ENCODE measurements at places on chromosomes 11 and 22.

GRCh38 chr22:40556641-40557040, 79.9 kb downstream of the MRTFA start:
- no peak for DNase-seq

GRCh38 chr11:103851166-103851651, 185.2 kb upstream of the DDI1 start:
- DNase-seq = no peak

- no peak for DNase-seq
Measured at GRCh38 chr11:11433960-11434359, 80.9 kb upstream of the CSNK2A3 start.

DNA sequence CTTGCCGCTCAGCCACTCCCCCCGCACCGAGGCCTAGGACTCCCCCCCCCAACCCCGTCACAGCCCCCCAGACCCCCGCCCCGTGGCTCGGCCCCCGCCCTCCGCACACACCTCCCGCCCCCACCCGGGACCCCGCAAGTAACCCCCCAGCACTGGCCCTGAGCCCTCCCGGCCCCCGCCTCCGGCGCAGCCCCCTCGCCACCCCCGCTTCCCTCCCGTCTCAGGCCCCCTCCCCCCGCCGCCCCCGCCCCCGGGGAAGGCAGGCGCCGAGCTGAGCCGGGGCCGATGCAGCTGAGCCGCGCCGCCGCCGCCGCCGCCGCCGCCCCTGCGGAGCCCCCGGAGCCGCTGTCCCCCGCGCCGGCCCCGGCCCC, 1.5 kb downstream of the SHANK3 start:
- DNase-seq = no peak

GRCh38 chr11:114079511-114080065, 20.1 kb downstream of the ZBTB16 start:
- no peak for DNase-seq

- no peak for DNase-seq
Measured at GRCh38 chr22:49426618-49427266, 400.9 kb downstream of the BRD1 start.

DNA sequence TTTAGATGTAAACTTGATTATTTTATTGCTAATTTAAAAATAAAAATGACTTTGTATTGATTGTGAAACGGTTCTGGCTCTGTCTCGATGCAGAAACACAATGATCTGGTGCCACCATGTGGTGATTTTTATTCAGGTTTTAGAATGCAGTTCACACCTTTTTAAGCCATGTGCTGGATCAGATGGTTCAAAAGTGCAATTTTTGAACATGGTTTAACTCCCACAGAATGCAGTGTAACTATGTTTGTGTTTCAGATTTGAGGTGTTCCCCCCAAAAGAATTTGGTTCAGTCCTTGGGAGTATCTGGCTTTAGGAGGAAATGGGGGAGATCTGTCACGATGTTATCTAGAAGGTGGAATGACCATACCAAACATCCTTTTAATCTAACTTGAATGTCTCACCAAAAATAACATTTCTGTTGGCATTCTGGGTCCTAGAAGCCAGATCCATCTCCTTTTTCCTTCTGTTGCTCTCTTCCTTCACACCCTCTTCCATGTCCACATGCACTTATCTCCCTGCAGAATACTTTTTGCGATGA, 7.9 kb downstream of the MRPL16 start:
- no peak for DNase-seq

GRCh38 chr11:22478169-22478568, 140.0 kb downstream of the SLC17A6 start:
- DNase-seq = no peak

DNA sequence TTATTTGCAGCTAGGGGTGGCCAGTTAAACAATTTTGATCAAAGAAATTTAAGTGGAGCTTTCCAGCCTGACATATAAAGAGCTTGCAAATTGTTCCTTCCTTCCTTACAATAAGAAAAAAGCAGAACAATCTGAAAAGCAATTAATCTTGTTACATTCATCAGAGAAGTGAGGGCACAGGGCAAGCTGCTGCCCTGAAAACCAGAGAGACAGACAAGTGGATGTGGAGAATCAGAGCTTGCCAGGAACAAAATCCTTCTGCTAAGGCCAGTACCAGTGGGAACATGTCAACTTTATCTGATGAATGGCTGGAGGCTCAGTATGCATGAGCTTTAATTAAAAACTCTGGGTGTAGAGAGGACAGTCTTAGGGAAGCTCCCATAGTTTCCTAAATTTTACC, 8.8 kb downstream of the CCDC179 start:
- no peak for DNase-seq

DNA sequence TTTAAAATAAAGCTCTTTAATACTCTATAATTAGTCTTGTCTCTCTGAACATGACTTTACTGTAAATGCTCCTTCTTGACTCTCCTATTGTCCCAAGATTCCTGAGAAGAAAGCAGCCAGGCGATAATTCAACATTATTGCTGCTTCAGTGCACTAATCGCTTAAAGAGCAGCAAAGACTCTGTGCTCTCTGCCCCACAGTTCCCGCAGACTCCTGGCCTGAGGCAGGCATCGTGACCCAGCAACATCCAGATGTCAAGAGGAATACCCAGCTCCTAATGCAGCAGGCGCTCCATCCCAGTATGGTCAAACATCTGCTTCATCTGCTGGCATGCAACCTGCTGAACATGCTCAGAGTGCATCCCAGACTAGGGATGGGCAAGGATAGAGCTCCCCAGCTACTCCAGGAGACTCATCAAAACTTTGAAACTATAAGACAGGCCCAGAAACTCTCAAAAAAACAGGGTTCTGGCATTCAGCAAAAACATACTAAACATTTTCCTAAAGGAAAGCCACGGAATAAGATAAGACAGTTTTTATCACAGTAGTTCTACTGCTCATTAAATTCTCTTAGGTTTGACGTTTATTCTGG, 270.0 kb downstream of the SOX6 start:
- no peak for DNase-seq

- no peak for DNase-seq
Measured at GRCh38 chr22:32823024-32823730, 21.7 kb downstream of the TIMP3 start.

DNA sequence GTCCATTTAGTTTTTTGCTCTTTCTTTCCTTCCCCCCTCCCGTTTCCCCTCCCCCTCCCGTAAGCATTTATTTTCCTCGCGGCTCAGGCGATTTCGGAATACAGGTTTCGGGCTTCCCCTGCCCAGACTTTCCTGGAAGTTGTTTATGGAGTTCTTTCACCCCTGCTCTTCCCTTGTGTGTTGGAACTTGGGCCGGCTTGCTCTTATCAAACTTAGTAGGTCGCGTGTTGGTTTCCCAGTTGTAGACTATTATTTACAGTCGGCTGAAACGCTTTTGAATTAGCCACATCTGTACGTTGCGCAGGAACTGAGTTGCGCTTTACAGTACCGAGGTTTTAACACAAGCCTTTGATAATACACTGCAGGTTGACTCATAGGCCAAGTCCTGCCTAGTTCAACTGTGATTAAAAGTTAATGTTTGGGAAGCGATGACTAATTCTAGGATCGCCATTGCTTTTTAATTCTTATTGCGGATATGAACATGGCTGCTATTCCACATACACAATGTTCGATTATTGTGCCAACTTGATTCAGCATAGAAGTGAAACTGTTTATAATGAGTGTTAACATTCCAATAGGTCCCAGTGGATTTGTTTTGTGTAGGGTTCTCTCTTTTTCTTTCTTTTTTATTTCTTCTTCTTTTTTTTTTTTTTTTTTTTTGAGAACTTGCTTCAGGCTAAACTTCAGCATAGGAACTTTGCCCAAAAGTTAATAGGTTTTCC, 1.7 kb downstream of the YAP1 start:
- DNase-seq = no peak

DNA sequence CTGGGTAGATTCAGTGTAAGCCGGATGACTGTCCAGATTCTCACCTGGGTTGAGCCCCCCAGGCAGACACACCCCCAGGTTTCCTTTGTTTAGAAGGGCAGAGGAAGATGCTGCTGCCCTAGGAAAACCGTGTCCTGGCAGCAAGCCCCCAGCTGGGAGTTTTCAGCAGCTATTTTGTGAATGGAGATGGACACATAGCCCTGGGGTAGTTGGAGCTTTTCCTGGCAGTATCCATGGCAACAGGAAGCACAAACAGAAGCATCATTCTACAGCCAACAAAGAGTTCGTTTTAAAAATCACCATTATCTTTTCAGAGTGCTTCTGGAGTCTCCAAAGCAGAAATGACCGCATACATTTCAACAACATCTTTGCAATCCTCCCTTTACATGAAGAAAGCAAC, 245.5 kb downstream of the BRD1 start:
- no peak for DNase-seq

GRCh38 chr11:128575174-128575960, 12.0 kb downstream of the ETS1 start:
- no peak for DNase-seq

DNA sequence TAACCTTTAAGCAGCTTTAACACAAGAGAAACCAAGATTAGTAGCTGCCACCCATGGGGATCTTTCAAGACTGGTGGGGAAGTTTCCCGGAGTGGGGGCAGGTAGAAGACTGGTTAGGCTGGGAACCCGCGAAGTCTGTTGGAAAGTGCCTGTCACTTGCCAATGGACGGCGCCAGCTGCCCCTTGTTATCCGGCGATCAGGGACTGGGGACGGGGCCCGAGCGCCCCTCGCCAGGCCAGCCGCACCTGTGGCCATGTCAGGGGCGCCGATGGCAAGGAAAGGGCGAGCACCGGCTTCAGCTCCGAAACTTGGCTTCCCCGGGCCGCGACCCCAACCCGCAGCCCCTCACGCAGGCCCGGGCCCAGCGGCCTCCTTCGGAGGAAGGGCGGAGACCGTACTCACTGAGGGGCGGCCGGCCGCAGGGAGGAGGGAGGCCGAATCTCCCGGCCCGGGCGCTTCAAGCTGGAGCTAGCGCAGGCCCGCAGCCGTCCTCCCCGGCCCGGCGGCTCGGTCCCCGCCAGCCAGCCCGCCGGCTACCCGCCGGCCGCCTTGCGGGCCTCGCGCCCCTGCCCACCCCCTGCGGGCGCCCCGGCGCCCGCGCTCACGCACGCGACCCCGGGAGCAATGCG, 539 bp downstream of the EIF4ENIF1 start:
- no peak for DNase-seq

- DNase-seq = no peak
Measured at GRCh38 chr11:130908061-130908460, 8.2 kb downstream of the SNX19 start.

GRCh38 chr11:64723907-64724862, 1.2 kb upstream of the NRXN2 start:
- DNase-seq = no peak

- no peak for DNase-seq
Measured at GRCh38 chr11:61691380-61692156, 11.4 kb downstream of the DAGLA start.

DNA sequence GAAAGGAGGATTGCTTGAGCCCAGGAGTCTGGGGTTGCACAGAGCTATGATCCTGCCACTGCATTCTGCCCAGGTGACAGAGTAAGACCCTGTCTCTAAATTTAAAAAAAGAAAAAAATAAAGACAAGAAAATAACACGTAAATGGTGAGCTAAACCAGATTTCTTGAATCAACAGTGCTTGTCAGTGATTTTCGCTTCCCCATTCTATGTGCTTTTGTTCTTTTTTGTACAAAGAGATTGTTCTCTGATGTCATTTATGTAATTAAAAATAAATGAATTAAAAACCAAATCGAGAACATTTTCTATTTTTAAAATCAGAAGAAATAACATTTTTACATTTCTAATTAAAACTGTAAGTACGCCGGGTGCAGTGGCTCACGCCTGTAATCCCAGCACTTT, 19.8 kb upstream of the SLC29A2 start:
- DNase-seq = no peak

DNA sequence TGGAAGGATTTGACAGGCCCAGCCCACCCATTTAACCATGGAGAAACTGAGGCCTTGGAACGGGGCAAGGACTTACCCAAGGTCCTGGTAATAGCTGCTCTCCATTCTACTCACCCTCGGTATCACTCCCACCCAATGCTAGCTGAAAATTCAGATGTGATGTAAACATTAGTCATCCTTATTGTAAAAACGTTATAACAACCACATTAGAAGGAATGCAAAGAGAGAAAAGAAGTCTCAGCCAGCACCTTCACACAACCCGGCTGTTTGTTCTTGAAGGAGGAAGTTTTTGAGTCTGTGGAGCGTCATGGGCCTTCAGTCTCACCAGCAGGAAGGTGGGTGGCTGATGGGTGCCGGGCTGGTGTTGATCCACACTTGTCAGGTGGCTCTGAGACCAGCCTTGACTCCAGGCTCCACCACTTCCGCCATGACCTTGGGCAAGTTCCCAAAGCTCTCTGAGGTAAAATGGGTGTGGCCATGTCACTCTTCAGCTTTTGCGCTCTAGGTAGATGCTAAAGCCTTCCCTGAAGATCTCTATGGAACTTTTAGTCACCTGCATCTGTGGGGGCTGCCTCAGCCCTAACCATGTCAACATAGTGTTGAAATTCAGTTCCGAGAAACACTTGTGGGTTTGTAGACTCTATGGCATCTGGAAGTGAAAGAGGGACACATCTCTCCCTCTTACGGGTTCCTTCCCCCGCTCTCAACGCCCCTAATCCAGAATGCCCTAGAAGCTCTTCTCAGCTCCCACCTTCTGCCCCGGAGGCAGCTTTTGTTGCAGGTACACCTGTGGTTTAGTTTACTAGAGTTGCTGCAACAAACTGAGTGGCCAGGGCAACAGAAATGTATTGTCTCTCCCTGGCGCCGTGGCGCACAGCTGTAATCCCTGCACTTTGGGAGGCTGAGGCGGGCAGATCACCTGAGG, 14.8 kb downstream of the CD6 start:
- DNase-seq = no peak

DNA sequence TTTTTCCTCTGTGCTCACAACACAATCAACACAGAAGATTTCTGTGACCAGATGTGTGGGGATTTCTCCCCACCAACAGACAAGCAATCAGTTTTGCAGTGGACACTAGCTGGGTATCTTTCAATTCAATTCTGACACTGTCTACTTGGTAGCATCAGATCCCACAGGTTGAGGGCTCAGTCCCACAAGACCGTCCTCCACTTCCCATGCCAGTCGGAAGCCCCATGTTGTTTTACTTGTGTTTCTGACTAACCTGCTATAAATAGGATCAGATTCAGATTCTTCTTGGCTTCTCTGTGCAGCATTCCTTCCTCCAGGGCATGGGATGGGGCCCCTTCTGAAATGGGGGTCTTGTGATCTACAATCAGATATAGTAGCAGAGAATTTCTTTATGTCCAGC, 19.6 kb downstream of the ACER3 start:
- DNase-seq = no peak

- no peak for DNase-seq
Measured at GRCh38 chr11:108859510-108859909, 194.6 kb downstream of the DDX10 start.

GRCh38 chr22:38169116-38169515, 12.5 kb downstream of the PLA2G6 start:
- DNase-seq = no peak

DNA sequence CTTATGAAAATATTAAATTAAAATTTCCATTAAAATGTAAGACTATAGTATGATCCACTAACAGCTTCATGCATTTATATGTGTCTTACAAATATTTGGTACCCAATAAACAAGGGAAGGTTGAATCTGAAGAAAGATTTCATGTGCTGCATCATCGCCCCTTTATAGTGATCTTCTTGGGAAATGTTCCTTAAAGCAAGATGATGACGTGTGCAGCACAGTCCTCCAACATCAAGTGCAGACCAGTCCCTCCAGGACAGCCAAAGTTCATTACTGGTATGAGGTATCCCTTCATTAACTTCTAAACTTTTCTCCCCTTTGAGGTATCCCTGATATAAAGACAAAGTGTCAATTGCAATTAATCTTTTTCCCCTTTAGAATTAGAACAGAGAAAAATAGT, 567.0 kb downstream of the METTL15 start:
- no peak for DNase-seq

Data from cerebellar nuclear complex (tissue), 1 donor.